HAP-1 (cell line): ENCODE measurements at places on chromosomes 16 and 17.

- no peak for DNase-seq
Observed at GRCh38 chr16:15985144-15985543, 35.7 kb downstream of the ABCC1 start.

DNA sequence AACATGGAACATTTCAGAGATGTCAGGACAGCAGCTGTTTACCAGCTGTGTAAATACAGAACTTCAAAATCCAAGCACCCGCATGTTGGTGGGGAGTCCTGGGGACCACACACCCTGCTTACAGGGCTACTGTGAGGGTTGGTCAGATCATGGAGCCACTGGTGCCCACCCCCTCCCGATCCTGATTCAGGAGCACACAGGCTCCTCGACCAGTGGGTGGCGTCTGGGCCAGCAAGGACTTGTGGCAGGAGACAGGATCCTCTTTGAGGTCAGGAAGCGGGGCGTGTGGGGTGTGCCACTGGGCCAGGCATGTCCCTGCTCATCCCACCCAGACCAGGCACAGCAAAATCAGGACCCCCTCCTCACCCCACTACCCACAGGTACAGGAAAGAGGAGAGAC lies 83.6 kb downstream of the SDK2 start:
- peak; percentile 19 for DNase-seq

DNA sequence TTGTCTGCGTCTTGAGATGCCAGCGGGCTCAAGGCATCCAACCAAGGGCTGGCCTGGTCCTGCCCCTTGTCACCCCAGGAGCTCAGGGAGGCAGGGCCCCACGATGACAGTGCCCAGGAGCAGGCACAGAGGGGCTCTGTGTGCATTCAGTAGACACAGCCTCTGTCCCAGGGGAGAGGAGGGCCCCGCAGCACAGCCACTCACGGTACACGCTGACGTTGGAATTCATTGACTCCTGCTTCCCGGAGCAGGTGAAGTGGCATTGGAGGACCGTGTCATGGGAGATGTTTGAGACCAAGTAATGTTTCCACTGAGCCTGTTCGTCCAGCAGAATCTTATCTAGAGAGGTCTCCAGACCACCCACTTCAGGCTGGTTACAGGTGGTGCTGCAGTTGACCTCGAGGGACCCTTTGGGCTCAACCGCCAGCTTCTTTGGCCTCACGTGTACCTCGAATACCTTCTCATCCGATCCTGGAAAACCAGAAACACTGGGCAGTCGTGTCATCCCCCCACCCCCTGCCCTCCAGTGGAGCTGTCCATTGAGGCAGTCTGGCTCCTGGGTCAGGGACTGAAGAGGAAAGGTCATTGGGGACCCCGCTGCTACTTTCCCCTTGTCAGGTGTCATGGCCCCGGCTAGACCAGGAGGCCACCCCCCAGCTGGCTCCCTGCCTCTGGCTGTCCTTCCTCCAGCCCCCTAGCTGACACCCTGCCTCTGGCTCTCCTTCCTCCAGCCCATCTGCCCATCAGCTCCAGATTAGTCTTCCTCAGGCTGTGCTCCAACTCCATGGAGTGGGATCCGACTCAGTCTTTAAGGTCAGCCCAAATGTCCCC lies 7.0 kb downstream of the PRR29 start:
- DNase-seq: no peak

GRCh38 chr17:42901535-42902229 lies 1.1 kb downstream of the G6PC1 start:
- no peak for DNase-seq

DNA sequence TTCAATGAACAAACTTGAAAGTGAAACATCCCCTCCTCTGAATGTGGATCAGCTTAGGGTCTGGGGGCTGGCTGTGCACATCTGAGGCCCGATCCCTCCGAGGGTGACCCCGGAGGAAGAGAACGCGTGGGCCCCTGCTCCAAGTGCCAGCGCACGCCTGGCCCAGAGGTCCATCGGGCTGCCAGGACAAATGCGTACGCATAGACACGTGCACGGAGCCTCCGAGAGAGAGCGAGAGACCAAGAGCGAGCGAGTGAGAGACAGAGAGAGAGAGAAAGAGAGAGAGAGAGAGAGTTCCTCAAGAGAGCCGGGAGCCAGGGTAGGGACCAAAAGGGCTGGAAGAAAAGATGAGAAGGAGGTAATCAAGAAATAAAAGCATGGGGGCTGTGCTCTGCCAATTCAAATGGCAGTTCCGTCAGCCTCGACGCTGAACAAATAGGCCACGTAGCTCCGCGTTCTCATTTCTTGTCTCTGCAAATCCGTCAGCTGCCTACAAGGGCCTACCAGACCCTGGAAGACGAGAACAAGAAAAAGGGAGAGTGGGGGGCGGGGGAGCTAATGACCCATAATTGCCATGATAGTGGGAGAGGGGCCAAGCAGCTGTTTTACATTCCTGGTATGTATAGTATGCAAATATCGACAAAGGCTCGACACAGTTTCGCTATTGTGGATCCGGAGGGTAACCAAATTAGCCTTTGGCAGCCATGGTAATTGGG lies 435.3 kb upstream of the ZFHX3 start:
- DNase-seq: peak; percentile 87

DNA sequence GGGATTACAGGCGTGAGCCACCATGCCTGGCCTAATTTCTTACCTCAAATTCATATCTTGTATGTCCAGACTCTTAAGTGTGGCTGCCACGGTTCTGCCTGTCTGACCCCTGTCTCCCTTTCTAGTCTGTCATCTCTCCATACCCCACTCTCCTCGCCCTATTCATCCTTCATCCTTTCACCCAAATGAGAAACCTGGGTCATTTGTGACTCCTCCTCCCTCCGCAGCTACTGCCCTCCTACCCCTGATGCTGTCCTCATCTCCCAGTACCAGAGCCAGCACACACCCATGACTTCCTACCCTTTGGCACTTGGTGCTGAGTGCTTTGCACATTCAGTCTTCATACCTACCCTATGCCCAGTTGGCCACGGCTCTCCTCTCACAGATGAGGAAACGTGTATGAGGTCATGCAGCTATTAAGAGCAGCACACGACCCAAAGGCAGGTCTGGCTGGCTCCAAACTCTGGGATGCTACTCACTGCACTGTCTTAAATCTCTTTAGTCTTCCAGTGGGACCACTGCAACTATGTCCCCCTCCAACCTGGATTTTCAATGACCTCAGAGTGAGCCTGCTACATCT lies 1.6 kb downstream of the SPATA32 start:
- no peak for DNase-seq

- no peak for DNase-seq
Observed at GRCh38 chr16:9428355-9429005, 337.0 kb downstream of the HAPSTR1 start.

- DNase-seq: no peak
Observed at GRCh38 chr17:6800422-6801027, 24.5 kb downstream of the FBXO39 start.

GRCh38 chr17:65531256-65532100 lies 30.0 kb downstream of the AXIN2 start:
- DNase-seq: peak; percentile 62

GRCh38 chr16:25052151-25052511 lies 37.0 kb upstream of the ARHGAP17 start:
- no peak for DNase-seq

DNA sequence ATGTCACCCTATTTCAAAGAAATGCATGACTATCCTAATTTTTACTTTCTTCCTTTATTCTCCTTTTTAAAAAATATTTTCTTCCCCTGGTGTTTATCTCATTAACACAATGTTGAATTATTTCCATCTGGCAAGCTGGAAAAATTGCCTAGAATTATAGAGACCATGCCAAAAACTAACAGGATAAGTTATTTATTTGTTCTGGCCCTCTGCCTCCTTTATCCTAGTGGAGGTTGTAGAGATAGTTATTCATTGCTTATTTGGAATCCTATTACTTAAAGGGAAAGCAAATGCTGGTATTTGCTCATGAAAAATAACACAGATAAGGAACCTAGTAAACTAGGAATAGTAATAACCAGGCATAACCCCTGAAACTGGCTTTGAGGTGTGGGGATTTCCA lies 684.9 kb upstream of the KIF2B start:
- no peak for DNase-seq

GRCh38 chr17:1005361-1005946 lies 8.5 kb downstream of the TIMM22 start:
- DNase-seq: no peak

DNA sequence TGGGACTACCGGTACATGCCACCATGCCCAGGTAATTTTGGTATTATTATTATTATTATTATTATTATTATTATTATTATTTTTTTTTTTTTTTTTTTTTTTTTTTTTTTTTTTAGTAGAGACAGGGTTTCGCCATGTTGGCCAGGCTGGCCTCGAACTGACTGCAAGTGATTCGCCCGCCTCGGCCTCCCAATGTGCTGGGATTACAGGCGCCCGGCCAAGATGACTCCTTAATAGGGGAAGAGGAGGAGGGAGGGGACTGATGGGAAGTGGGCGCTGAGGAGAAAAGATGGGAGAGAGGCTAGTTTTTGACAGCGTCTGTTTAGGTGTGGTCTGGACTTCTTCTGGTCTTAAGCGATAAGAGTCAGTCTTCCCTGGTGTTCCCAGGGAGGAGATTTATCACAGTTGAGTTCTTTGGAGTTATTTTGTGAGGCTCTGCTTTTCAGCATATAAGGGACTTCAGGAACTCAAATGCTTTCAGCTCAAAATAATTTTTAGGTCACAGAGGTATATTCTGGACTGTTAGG lies 34.4 kb upstream of the SLC5A10 start:
- no peak for DNase-seq

GRCh38 chr16:80996688-80997138 lies 10.0 kb downstream of the CMC2 start:
- DNase-seq: no peak

DNA sequence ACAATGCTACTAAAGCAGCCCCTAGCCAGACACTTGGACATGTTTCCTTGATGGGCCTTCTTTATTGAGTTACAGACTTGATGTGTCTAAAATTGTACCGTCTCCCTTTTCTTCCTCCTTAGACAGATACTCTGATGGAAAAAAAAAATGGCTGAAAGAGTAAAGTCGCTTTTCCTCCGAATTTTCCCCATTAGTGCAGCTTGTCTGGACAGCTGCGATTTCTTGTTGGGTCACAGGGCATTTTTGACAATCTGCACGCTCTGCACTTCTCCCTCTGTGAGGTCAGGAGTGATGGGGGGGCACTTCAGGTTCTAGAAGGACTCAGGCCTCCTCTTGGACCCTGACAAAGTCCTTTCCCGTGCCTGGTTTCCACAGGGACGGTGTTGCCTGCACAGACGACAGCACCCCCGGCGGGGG lies 968 bp upstream of the PRKAR1A start:
- no peak for DNase-seq

- DNase-seq: no peak
Observed at GRCh38 chr16:84889066-84889465, 69.3 kb downstream of the CRISPLD2 start.

- DNase-seq: no peak
Observed at GRCh38 chr17:4607261-4607741, 23.0 kb downstream of the SMTNL2 start.

GRCh38 chr16:46787909-46788308 lies 39.8 kb upstream of the MYLK3 start:
- DNase-seq: no peak

- DNase-seq: no peak
Observed at GRCh38 chr17:67801626-67802175, 23.6 kb upstream of the BPTF start.

GRCh38 chr17:82929676-82930042 lies 89.8 kb upstream of the ZNF750 start:
- no peak for DNase-seq

- no peak for DNase-seq
Observed at GRCh38 chr17:29707212-29707571, 84.5 kb upstream of the CORO6 start.

DNA sequence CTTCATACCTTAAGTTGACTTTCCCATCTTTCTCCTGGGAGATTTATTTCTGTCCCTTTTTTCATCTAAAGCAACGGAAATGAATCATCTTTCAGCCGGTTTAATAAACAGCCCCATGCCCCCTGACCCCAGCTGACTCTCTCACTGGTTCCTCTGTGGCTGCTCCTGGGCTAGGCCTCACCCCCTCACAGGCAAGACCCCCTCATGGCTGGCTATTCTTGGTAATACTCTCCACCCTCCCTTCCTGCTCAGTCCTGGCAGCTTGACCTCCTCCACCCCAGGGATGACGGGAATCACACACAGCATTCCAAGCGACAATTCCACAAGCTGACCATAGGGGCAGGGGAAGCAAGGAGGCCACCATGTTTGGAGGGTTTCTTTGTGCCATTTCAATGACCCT lies 1.5 kb upstream of the ADAP2 start:
- no peak for DNase-seq

GRCh38 chr17:44216694-44217093 lies 2.8 kb downstream of the UBTF start:
- DNase-seq: no peak

- DNase-seq: no peak
Observed at GRCh38 chr17:56030009-56030624, 123.2 kb upstream of the ANKFN1 start.

GRCh38 chr16:56609463-56609921 lies 1.1 kb downstream of the MT2A start:
- DNase-seq: peak; percentile 59
